NCI-H1092 treated with DMSO at 0.1 percent for 48 hours (cell line): ENCODE measurements at places on chromosomes 6 and 20.

- no peak for DNase-seq
Observed at GRCh38 chr6:18347866-18348265, 39.3 kb upstream of the RNF144B start.

DNA sequence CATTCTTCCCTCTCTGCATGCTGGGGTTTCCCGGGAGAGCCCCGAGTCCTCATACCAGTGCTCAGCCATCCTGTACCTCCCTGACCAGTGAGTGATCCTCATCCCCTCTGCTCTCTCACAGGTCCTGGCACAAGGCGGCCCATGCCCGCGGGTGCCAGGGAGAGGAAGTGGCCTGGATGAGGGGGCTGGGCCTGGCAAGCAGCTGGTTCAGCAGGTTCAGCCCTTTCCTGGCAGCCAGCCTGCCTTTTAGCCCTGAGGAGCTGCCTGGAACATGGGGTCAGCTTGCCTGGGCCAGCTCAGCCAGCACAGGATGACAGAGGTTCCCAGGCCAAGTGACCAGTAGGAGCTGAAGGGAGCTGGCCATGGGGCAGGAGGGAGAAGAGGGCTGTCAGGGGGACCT is 10.9 kb downstream of the MOCS1 start:
- peak; percentile 31 for DNase-seq

DNA sequence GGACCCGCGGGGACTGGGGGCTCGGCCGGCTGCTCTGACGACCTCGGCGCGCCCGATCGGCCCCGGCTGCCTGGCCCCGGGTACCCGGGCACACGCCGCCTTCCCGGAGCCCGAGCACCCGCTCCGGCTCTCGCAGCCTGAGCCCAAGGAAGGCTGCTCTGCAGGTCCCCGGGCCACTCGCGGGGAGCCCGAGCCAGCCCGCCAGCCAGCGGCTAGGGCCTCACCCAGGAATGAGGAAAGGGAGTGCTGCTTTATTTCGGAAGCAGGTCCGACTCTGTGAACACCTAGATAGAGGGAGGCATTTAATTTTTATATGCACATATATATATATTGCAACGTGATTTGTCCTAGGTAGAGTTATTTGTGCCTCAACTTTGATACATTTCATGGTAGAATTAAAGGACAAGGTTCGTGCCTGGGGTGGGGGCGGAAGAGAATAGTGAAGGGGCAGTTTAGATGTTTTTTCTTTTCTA is 15.5 kb downstream of the FOXA2 start:
- DNase-seq: no peak

DNA sequence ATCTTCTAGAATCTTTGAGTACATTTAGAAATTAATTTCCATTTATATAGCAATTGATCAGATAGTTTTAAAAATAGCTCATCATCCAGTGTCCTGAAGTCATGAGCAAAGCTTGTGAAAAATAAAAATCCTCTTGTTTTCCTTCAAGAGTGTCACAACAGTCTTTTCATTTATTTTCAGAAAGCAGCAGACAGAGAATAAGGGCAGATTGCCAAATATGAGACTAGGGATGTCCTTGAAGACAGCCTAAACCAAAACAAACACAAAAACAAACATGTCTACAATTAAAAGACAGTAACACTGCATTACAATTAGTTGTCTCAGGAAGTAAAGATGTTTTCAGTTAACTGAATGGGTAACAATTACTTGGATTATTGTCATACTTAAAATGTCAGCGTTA is 682.8 kb downstream of the TFAP2A start:
- no peak for DNase-seq

DNA sequence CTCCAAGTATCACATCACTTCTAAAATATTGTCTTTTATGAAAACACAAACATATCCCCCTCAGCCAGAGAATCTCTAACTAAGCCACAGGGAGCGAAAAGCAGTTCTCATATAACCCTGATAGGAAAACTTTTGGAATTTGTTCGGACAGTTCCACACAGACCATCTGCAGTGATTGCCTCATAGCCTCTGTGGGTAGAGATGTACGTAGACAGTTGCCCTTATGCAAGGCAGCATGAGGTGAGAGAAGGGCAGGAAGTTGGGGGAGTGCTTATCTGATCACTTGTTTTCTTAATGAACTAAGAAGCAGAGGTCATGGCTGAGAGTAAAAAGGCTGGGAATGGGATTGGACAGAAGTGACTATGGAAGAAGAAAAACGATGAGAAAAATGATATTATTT is 39.6 kb downstream of the SLC23A2 start:
- no peak for DNase-seq

- no peak for DNase-seq
Observed at GRCh38 chr6:24439858-24440539, 37.3 kb downstream of the MRS2 start.

GRCh38 chr6:97732045-97732444 is 449.0 kb upstream of the MMS22L start:
- DNase-seq: no peak

- DNase-seq: no peak
Observed at GRCh38 chr6:119166024-119166784, 87.7 kb upstream of the FAM184A start.

DNA sequence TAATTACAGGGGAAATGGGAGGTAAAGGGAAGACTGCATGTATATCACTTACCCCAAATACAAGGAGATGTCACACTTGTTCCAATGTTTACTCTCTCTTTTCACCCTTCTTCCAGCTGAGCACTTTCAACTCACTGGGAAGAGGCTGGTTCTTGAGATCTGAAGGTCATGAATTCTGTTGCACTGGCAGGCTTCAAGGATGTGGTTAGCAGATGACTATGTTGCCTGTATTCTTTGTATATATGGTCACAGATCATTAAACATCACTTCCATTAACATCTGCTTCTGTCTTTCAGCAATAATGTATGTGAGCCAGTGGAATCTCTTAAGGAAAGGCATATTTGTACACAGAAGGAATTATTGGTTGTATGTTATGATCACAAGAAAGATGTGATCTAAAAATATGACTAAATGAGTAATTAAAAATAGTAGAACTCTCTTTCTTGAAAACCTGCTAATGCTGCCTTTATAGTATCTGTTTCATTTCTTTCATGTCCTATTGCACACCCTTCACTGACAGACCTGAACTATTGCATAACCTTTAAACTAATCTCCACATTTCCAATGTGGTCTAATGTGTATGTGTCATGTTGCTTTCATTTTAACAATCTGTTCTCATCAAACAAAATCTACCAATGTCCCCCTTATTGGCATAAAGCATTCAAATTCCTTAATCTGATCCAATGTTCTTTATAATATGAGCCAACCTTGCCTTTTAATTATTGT is 131.4 kb upstream of the EPHA7 start:
- no peak for DNase-seq

- no peak for DNase-seq
Observed at GRCh38 chr20:17624551-17625245, 54.8 kb downstream of the DSTN start.

GRCh38 chr6:124254941-124255685 is 451.4 kb downstream of the NKAIN2 start:
- peak; percentile 3 for DNase-seq

GRCh38 chr20:18225632-18226031 is 62.7 kb upstream of the ZNF133 start:
- DNase-seq: no peak

GRCh38 chr6:149963212-149963461 is 606 bp upstream of the ULBP1 start:
- DNase-seq: no peak

GRCh38 chr6:36039112-36039511 is 11.5 kb downstream of the MAPK14 start:
- DNase-seq: no peak

GRCh38 chr6:142356884-142357225 is 55.0 kb downstream of the ADGRG6 start:
- DNase-seq: no peak

GRCh38 chr6:775863-776262 is 82.9 kb upstream of the EXOC2 start:
- DNase-seq: no peak
